Activated T-cell treated with anti-CD3 and anti-CD28 coated beads for 24 hours (primary cell): ENCODE measurements at places on chromosomes 6 and 20.

GRCh38 chr6:40550202-40551101, 36.7 kb downstream of the LRFN2 start:
- DNase-seq: peak; percentile 2

DNA sequence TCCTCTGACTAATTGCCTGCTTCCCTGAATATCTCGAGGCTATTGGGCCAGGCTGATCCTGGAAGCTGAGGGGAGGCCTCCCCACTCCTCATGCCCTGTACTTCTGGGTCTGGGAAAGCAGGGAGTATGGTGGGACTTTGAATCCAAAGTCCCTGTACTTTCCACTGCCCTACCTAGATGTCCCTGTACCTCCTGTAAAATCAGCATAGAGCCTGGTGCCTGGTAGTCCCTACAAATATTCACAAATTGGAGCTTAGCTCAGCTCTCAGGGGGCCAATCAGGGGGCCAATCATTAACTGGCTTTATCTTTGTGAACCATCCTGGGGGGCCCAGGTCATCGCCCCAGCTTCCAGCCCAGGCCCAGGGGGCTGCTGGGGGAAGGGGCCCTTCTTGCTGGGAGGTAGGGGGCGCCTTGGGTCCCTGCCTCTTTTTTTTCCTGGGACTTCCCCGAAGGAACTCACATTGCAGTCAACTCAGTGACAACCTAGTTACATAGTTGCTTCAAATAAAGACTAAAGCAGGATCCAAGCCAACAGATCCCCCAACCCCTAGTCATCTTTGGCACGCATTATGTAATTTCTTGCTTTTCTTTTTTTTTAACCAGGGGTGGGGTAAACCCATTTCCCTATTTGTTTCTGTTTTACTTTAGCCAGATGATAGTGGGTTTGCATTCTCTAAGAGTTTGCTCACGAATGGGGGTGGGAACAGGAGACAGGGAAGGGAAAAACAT, 6.9 kb upstream of the VEGFA start:
- DNase-seq: no peak

- no peak for DNase-seq
These were observed 10.8 kb downstream of the KLHL31 start for GRCh38 chr6:53654745-53655240.

- DNase-seq: no peak
These were observed 30.3 kb downstream of the RIPOR2 start for GRCh38 chr6:24905483-24905882.

DNA sequence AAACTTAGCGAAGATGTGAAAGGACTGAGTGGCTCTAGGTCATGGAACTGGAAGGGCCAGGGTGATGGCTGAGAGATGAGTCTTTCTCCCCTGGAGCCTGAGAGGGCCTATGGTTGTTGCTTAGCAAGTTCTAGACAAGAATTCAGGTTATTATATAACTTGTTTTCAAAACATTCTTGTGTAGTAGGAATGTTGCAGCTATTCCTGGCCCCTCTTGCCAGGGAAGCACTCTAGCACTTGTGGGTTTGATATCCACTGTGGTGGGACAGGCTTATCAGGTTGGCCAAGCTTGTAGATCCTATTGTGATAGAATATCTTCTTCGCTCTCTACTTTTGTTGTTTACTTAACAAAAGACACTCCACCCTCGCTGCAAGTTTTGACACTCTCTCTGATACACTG, 211.8 kb upstream of the CITED2 start:
- no peak for DNase-seq
